Activated naive CD8-positive, alpha-beta T cell treated with anti-CD3 and anti-CD28 coated beads for 36 hours (primary cell): ENCODE measurements at places on chromosomes 6 and 20. TPM values are rescaled to one million over a fixed set of nuclear protein-coding genes. Genes with fewer than 3 reads are reported as not detected.
A peak's percentile ranks its signal among the peaks of the same experiment; 100 is the strongest.

MARCKS gene
- 0.62 TPM for total RNA-seq

DNA sequence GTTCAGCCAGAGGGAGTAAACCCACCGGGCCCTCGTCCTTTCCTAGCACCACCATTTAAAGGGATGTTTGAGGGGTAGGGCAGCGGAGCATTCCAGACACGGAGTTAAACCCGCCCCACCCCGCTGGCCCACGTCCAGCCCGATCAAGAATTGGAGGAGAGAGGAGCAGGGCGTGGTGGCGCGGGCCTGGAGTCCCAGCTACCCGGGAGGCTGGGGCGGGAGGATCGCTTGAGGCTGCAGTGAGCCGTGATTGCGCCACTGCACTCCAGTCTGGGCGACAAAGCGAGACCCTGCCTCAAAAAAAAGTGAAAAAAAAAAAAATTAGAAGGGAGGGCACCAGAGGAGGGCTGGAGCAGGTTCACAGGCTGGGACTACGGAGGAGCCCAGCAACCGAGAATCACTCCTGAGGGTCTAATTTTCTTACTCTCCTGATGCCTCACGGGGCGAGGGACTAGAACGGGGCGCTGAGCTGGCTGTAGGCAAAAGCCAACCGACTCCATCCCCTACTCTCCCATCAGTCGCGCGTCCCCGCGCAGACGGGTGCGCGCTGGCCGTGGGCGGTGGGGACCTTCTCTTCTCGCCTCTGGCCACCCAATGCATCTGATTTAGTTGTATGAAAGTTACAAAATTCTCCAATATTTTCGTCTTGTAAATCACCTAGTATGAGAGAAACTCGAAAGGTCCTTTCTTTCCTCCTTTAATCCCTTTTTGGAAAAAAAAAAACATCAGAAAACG, 6.1 kb upstream of the HSPA1B start:
- H3K36me3 ChIP-seq: no peaks in the 10 kb centered on the region
- peaks cover 23% of the 10 kb centered on the region for H3K27me3 ChIP-seq
- H3K27ac ChIP-seq: peak overlapping the region; percentile 94
- peak overlapping the region; percentile 98 for H3K4me3 ChIP-seq
- peaks cover 40% of the 10 kb centered on the region for H3K4me1 ChIP-seq

DNA sequence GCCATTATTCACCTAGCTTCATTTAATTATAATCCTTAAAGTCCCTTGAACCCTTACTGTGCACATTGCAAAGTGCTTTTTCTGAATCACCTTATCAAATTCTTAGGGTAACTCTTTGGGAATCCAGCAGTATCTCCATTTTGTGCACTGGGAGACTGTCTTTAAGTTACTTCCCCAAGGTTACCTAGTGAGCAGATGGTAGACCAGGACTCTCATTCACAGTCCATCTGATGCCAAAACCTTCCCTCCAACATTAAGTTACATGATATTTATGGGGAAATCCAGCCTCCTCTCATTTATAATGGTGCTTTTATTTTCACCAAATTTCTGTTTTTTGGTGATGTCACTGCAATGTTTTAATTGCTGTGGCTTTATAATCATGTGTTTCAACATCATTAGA, 75.7 kb downstream of the NCOA7 start:
- H3K4me3 ChIP-seq: no peak overlapping the region
- no peaks in the 10 kb centered on the region for H3K4me1 ChIP-seq
- DNase-seq: no peak
- no peaks in the 10 kb centered on the region for H3K27me3 ChIP-seq
- no peak overlapping the region for H3K27ac ChIP-seq
- H3K36me3 ChIP-seq: peaks cover 6% of the 10 kb centered on the region

GRCh38 chr20:53547664-53548239, 45.9 kb downstream of the ZNF217 start:
- peak; percentile 14 for DNase-seq
- no peak overlapping the region for H3K4me3 ChIP-seq
- no peak overlapping the region for H3K27ac ChIP-seq
- no peaks in the 10 kb centered on the region for H3K4me1 ChIP-seq
- no peaks in the 10 kb centered on the region for H3K27me3 ChIP-seq

- peaks cover 18% of the 10 kb centered on the region for H3K36me3 ChIP-seq
- H3K27me3 ChIP-seq: no peaks in the 10 kb centered on the region
- H3K4me3 ChIP-seq: no peak overlapping the region
- peaks cover 4% of the 10 kb centered on the region for H3K4me1 ChIP-seq
- DNase-seq: no peak
- no peak overlapping the region for H3K27ac ChIP-seq
These were observed 16.7 kb downstream of the NCOA5 start for GRCh38 chr20:46073024-46073423.

- peaks cover 13% of the 10 kb centered on the region for H3K27me3 ChIP-seq
- no peaks in the 10 kb centered on the region for H3K4me1 ChIP-seq
- DNase-seq: no peak
- H3K4me3 ChIP-seq: no peak overlapping the region
These were observed 236.0 kb downstream of the TTLL2 start for GRCh38 chr6:167560673-167561569.

DNA sequence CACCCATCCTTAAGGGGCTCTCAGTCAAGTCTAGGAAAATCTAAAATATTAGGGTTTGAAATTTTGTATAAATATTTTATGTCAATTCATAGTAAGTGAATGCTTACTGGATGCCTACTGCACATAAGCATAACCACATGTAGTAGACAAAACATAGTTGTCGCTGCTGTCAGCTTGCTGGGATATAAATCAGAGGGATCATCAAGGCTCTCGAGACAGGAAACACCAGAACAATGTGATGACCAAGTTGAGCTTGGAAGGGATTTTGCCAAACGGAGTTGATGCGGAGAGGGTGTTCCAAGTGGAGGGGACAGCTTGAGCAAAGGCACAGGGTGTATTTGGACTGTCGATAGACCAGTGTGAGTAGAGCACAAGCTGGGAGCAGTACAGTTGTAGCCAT, 105.8 kb upstream of the SUPT3H start:
- H3K36me3 ChIP-seq: peaks cover 15% of the 10 kb centered on the region
- no peak overlapping the region for H3K27ac ChIP-seq

DNA sequence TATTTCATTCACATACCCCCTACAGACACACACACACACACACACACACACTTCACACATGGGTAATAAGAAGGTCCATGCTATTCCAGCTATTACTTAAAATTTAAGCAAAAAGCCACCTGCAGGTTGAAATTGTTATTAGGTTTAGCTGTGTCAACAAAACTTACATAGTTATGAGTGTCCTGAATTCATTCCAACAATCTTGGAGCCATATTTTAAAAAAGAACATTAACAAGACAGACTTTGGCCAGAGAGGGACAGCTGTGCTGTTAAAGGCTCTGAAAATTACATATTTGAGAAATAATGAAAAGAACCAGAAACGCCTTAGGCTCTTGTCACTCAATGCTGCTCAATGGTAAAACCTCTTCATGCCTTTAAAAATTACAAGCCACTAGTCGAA, 455.3 kb downstream of the EPM2A start:
- H3K27me3 ChIP-seq: peaks cover 3% of the 10 kb centered on the region
- no peak overlapping the region for H3K4me3 ChIP-seq
- H3K36me3 ChIP-seq: no peaks in the 10 kb centered on the region
- no peak for DNase-seq

- H3K4me1 ChIP-seq: peaks cover 9% of the 10 kb centered on the region
- H3K36me3 ChIP-seq: no peaks in the 10 kb centered on the region
- H3K27ac ChIP-seq: no peak overlapping the region
- peaks cover 6% of the 10 kb centered on the region for H3K27me3 ChIP-seq
These were observed 111.1 kb upstream of the DST start for GRCh38 chr6:56753811-56754210.

HEY2 gene
- total RNA-seq: not detected

GRCh38 chr20:24820345-24820744, 128.7 kb upstream of the CST7 start:
- H3K27me3 ChIP-seq: no peaks in the 10 kb centered on the region
- no peaks in the 10 kb centered on the region for H3K36me3 ChIP-seq

- no peaks in the 10 kb centered on the region for H3K36me3 ChIP-seq
- no peaks in the 10 kb centered on the region for H3K4me1 ChIP-seq
- H3K27ac ChIP-seq: no peak overlapping the region
- H3K4me3 ChIP-seq: no peak overlapping the region
- DNase-seq: no peak
These were observed 25.4 kb upstream of the IYD start for GRCh38 chr6:150343434-150343833.

- DNase-seq: no peak
- no peaks in the 10 kb centered on the region for H3K27me3 ChIP-seq
- no peaks in the 10 kb centered on the region for H3K36me3 ChIP-seq
- H3K4me1 ChIP-seq: no peaks in the 10 kb centered on the region
These were observed 24.1 kb upstream of the NOL4L start for GRCh38 chr20:32609111-32609773.

- no peak for DNase-seq
- H3K27ac ChIP-seq: no peak overlapping the region
- peaks cover 27% of the 10 kb centered on the region for H3K27me3 ChIP-seq
- H3K36me3 ChIP-seq: no peaks in the 10 kb centered on the region
- peaks cover 3% of the 10 kb centered on the region for H3K4me1 ChIP-seq
These were observed 14.5 kb upstream of the COL12A1 start for GRCh38 chr6:75220357-75220756.

DNA sequence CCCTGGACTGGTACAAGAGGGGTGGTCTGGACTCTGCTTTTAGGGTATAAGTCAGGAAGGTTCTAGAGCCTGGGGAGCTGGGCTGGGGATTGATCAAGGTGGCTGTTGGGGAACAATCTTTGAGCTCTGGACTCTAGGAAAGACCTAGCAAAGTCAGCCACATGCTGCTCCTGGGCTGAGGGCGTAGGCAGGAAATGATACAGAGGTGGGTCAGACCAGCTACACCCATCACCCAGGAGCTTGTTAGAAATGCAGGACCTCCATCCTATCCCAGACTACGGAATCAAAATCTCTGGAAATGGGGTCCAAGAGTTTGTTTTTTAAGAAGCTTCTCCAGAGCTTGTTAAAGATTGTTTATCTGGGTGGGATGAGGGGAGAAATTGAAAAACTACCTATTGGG, 9.4 kb downstream of the ADTRP start:
- no peak for DNase-seq
- H3K4me1 ChIP-seq: peaks cover 24% of the 10 kb centered on the region
- H3K27me3 ChIP-seq: no peaks in the 10 kb centered on the region
- H3K36me3 ChIP-seq: no peaks in the 10 kb centered on the region
- H3K27ac ChIP-seq: no peak overlapping the region

GRCh38 chr6:41625442-41625841, 12.8 kb upstream of the MDFI start:
- H3K36me3 ChIP-seq: peaks cover 2% of the 10 kb centered on the region
- H3K4me3 ChIP-seq: no peak overlapping the region
- peaks cover 11% of the 10 kb centered on the region for H3K4me1 ChIP-seq
- H3K27me3 ChIP-seq: peaks cover 4% of the 10 kb centered on the region
- no peak for DNase-seq

- H3K27me3 ChIP-seq: no peaks in the 10 kb centered on the region
- no peak for DNase-seq
- H3K27ac ChIP-seq: no peak overlapping the region
- no peaks in the 10 kb centered on the region for H3K4me1 ChIP-seq
These were observed 61.5 kb upstream of the TMEM181 start for GRCh38 chr6:158498362-158498761.

GRCh38 chr20:52552181-52552872, 360.7 kb upstream of the ZFP64 start:
- no peak overlapping the region for H3K27ac ChIP-seq
- H3K36me3 ChIP-seq: peaks cover 3% of the 10 kb centered on the region
- H3K4me1 ChIP-seq: no peaks in the 10 kb centered on the region

- no peak overlapping the region for H3K4me3 ChIP-seq
- DNase-seq: no peak
- peaks cover 28% of the 10 kb centered on the region for H3K27me3 ChIP-seq
- no peaks in the 10 kb centered on the region for H3K36me3 ChIP-seq
These were observed 78.5 kb upstream of the BHLHE23 start for GRCh38 chr20:63085151-63085861.

DNA sequence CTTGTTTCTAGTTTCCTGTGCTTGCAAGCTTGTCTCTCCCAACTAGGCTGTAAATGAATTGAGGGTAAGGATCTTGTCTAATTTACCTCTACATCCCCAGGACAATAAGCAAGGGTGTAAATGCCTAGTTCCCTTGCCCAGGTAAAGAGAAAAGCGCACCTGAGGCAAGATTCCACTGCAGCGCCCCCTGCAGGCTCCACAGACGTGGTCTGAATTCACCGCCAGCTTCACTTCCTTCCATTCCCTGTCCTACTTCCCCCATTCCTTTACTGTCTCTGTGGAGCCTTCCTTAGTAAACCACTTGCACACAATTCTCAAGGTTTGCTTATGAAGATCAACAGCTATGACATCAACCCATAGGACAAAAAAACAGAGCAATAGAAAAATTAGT, 42.3 kb downstream of the ANKEF1 start:
- no peak overlapping the region for H3K4me3 ChIP-seq
- no peaks in the 10 kb centered on the region for H3K36me3 ChIP-seq
- H3K27ac ChIP-seq: no peak overlapping the region
- no peak for DNase-seq
- H3K4me1 ChIP-seq: no peaks in the 10 kb centered on the region

DNA sequence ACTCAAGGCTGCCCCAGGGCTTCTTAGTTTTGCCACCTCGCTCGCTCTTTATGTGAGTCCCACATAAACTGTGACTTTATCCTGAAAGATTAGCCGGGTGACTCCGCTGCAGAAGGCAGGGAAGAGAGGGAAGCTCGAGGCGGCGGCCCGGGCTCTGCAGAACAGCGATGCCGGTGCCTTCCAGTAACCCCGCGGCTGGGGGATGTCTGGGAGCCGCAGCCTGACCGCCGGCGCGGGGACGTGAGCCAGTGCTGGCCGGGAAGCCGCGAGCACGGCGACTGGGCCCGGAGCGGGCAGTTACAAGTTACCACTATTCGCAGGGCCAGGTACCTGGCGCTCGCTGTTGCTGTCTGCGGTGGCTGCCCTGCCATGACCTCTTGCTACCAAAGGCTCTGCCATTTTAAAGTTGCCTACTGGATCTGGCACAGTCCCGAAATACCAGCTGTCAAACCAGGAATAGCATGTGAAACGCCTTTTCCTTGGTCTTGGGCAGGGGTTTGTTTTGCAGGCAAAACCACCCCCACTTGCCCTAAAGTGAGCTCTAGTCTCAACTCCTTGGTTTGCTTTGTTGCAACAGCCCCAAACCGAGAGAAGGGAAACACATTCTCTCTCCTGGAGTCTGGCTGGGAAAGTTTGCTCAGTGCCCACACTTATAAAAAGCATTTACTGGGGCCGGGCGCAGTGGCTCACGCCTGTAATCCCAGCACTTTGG, 124.0 kb upstream of the SLC2A12 start:
- peak overlapping the region; percentile 99 for H3K27ac ChIP-seq
- peaks cover 47% of the 10 kb centered on the region for H3K4me1 ChIP-seq
- peaks cover 40% of the 10 kb centered on the region for H3K36me3 ChIP-seq

DNA sequence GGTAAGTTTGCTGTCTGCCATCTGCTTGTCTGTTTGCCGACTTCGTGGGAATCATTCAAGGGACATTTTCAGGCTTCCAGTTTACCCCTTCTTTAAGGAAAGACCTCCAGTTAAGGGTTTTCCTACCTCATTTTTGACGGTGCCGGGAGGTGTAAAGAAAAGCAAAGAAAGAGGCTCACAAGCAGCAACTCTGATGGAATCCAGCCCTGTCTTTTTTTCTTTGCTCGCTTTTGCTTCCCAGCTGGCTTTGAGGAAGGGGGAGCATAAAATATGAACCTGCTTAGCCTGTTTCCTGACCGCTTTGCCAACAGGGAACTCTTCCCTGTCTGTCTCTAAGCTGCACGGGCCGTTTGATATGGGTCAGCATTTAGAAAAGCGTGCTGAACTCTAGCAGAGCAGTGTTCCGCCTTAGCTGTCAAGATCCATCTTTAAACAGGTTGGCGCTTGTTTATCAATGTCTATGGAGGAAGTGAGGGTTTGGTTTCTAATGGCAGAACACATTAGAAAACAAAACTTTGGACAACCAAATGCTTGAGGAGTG, 13.8 kb downstream of the SYTL3 start:
- H3K27ac ChIP-seq: peak overlapping the region; percentile 29
- H3K4me1 ChIP-seq: peaks cover 36% of the 10 kb centered on the region
- H3K36me3 ChIP-seq: peaks cover 69% of the 10 kb centered on the region
